ENCODE measurements at places on chromosomes 13 and 19.
A peak's percentile ranks its signal among the peaks of the same experiment; 100 is the strongest.

DNA sequence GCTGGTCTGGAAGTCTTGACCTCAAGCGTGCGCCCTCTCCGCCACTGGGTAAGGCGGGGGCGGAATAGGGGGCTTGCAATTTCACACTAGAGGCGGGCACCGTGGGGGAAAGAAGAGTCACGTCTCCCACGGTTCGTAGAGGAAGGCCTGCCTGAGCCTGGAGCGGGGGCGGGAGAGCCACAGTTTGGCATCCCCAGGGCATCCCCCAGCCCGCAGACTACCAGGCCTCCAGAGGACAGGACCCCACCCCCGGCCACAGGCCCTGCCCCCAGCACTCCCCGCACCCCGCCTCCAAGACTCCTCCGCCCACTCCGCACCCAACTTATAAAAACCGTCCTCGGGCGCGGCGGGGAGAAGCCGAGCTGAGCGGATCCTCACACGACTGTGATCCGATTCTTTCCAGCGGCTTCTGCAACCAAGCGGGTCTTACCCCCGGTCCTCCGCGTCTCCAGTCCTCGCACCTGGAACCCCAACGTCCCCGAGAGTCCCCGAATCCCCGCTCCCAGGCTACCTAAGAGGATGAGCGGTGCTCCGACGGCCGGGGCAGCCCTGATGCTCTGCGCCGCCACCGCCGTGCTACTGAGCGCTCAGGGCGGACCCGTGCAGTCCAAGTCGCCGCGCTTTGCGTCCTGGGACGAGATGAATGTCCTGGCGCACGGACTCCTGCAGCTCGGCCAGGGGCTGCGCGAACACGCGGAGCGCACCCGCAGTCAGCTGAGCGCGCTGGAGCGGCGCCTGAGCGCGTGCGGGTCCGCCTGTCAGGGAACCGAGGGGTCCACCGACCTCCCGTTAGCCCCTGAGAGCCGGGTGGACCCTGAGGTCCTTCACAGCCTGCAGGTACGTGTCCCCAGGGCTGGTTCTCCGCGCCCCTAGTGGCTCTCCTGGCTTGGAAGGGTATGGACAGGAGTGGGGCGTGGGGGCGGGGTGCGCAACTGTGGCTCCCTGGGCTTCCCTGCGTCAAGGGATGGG is at the start of gene ANGPTL4:
TSS of gene ANGPTL4 (plus strand) at position 353 of the 969 bp plus-strand sequence. CDS start at position 520, 167 bp downstream.
- DNase-seq, result peak; percentile 77

DNA sequence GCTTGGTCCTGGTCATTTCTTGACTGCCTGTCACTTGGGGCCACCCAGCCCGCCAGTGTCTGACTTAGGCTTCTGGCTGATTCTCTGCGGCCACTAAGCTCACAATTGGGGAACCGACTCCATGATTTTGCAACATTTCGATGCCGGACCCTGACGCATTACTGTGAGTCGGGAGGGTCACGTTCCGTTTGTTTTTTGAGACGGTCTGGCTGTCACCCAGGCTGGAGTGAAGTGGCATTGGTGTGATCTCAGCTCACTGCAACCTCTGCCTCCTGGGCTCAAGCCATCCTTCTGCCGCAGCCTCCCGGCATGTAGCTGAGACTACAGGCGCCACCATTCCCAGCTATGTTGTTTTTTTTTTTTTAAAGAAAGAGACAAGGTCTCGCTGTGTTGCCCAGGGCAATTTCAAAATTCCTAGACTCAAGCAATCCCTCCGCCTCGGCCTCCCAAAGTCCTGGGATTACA is 3.2 kb upstream of the ADAT3 start:
- no peak for DNase-seq

GRCh38 chr13:81139987-81140386 is 799.1 kb upstream of the SPRY2 start:
- no peak for DNase-seq

DNA sequence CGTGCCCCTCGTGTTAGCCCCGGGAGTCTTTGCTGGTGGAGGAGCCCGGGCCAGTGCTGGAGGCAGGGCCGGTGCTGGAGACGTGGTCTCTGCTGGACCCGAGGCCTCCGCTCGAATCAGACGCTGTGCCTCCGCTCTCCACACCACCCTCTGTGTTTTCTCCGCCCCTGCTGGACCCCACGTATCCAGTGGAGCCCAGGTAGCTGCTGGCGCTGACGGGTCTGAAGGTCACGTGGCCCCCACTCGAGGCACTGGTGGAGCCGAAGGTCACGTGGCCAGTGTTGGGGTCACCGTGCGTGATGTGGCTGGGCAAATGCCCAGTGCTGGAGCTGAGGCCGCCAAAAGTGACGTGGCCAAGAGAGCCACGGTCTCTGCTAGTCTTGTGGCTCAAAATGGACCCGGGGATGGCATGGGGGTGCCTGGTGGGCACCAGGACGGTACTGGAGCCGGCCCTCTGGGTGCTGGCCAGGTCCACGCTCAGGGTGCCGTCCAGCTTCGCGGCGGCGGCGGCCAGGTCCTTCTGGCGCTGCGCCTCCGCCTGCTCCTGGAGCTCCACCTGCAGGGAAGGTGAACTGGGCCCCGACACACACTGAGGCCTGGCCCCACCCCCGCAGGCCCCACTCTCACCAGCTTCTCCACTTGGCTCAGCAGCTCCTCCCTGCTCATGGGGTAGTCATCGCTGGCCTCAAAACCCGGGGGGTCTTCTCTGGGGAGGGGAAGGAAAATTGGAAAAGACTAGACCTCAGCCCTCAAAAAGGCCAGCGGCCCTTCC is 27.3 kb downstream of the ZNF114 start:
- no peak for DNase-seq

DNA sequence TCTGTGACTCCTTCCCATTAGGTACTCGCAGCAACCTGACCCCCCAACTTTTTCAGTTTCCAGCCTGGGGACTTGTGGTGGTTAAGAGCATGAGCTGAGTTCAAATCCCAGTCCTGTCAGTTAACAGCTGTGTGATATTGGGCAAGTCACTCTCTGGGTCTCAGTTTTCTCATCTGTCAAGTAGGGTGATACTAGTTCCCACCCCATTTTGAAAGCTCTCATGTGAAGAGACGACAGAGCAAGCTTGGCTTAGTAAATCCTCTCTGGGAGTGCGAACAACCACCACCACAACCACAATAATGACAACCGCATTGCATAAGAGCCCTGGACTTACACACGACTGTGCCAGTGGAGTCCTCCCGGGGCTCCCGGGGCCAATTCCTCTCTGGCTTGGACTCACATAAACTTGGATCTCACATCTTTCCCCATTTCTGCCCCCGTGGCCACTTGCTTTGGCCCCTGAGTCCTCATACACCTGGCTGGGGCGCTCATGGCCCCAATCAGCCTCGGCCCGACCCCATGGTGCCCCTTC is 454 bp downstream of the BLVRB start:
- no peak for DNase-seq

GRCh38 chr13:20721454-20722357 is 18.2 kb downstream of the IL17D start:
- no peak for DNase-seq

DNA sequence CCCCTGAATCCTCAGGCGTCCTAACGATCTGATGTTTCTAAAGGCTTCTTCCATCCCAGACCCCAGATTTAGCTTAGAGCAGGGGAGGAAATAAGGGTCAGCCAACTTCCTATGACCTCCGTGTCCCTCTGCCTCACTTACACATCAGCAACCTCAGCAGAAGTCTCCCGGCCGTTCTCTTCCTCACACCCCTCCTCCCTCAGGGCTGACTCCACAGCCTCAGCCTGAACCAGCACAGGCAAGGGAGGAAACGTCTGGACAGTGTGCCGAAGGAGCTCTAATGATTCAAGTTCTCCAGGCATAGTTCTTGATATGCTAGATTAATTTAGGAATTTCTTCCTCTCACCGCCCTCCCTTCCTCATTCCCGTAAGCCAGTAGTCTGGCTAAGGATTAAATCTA is 121.4 kb downstream of the NUFIP1 start:
- no peak for DNase-seq

DNA sequence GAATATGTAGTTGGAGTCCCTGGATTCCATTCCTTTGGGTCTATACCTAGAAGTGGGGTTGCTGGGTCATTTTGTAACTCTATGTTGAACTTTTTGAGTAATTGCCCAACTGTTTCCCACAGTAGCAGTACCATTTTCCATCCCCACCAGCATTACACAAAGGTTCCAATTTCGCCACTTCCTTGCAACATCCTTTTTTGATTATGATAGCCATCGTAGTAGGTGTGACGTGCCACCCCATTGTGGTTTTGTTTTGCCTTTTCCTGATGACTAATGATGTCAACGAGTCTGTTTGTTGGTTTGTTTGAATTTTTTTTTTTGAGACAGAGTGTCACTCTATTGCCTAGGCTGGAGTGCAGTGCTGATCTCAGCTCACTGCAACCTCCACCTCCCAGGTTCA is 3.3 kb upstream of the PEX11G start:
- DNase-seq, result peak; percentile 64

- no peak for DNase-seq
Observed at GRCh38 chr13:97376981-97377380, 57.0 kb upstream of the RAP2A start.

DNA sequence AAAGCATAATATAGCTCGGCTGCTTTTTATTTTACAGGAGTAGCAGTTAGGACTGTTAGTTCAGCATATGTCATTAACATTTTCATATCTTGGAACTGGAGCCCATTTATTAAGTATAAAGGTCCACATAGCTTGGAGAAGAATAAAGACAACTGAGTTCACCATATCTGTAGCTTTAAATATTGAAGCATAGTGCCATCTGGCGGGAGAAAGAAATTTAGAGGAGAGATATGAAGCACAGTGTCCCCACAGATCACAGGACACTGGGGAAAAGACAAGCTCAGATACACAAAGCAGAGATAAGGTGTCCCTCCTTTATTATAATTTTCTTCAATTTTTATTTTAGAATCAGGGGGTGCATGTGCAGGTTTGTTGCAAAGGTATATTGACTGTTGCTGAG is 104.7 kb upstream of the FREM2 start:
- DNase-seq, result peak; percentile 2

DNA sequence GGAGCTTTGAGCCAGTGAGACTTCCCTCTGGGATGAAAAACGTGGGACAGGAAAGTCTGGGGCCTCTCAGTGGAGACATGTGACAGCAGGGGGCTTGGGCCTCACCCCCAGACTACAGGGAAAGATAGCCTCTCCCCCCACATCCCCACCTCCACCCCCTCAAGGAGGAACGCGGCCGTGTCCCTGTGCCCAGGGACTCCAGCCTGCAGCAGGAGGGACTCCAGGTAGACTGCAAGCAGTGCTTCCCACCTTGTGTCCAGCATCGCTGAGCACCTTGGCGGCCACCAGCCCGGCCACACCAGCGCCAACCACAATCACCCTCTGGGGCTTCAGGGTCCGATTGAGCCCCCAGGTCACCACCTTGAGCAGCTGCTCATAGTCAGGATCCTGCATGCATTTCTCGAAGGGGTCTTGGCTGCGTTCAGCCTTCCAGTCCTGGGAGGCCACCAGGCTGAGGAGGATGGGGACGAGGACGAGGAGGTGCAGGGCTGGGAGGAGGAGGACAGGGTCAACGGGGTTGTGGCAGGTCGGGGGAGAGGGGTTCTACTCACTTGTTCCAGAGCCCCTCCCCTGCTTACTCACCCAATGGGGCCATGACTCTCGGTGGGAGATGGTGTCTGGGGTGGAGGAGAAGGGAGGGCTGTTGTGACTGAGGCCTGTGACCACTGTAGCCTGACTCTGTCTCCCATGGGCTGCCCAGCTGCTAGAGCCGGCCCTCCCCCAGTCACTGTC is 955 bp downstream of the IL4I1 start:
- no peak for DNase-seq

DNA sequence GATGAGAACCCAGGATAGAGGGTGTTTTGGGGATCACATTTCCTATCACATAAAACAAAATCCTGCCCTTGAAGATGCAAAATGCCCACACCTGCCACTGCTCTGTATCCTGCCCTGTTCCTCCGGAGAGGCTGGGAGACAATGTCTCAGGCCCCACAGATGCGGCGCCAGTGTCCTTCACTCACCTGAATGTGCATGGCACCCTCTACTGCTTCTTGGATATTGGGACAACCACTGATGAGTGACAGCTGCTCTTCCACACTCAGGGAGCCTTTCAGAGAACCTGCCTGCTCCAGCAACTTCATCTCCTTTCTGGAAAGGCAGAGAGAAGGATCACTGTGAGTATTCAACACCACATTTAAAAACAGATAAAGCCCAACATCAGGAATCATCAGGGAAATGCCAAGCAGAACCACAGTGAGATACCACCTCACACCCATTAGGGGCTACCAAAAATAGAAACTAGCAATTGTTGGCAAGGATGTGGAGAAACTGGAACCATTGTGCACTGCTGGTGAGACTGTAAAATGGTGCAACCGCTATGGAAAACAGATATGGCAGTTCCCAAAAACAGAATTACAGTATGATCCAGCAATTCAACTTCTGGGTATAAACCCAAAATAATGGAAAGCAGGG is 36.4 kb downstream of the CRYL1 start:
- DNase-seq, result peak; percentile 6

GRCh38 chr13:44574466-44574855 is 1.7 kb downstream of the TSC22D1 start:
- DNase-seq, result no peak

GRCh38 chr13:53110614-53111013 is 82.0 kb downstream of the OLFM4 start:
- no peak for DNase-seq

DNA sequence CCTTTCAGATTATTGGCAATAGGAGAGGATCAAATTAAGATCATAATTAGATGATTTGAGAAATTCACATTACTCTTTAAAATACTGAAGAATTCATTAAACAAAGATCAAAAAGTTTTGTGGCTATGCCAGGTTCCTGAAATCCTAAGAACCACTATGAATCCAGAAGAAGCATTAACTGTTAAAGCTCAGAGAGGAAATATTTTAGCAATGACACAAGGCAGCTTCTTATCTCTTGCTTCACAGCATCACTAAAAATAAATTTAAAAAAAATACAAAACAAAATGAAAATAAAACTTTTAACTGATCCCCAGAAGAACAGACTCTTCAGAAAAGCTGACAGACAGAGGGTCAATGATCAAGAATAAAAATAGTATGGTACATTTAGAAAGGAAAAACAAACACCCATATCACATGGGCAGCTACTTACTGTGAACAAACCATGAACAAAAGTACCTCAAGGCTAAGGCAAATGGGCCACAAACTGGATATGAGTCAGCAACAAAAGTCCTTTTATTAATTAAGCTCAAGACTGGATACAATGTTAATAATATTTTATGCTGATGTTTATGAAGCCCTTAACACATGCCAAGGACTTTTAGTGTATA is 19.6 kb downstream of the RNF6 start:
- DNase-seq, result no peak

DNA sequence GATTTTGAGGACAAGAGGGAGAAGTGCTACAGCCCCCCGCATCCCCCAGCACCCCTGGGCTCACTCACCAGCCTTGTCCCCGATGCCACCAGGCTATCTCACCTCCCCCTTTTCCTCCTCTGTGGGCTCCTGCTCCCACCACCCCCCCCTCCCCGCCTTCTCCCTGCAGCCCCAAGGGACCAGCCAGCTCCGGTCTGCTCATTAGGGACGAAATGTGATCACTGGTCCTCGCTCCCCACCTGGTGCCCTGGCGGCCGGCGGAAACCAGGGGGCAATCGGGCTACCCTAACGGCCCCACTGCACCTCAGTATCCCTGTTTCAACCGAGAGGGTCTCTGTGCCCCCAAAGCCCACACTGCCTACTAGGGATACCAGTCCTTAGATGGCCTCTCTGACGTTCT is 2.7 kb downstream of the GPR4 start:
- DNase-seq, result no peak

GRCh38 chr13:108919036-108919907 is 289.9 kb downstream of the MYO16 start:
- peak; percentile 46 for DNase-seq

All from SJSA1 (cell line).